ENCODE measurements at places on chromosomes 2 and 18. TPM values are rescaled to one million over a fixed set of nuclear protein-coding genes. Genes with fewer than 3 reads are reported as not detected.

The GAD1 gene
- total RNA-seq: 1.3 TPM

The SALL3 gene
- not detected for total RNA-seq

The LRP2 gene
- total RNA-seq: not detected

The FSHR gene
- not detected for total RNA-seq

The FN1 gene
- total RNA-seq: 83.2 TPM

The NPPC gene
- total RNA-seq: not detected

The NT5DC4 gene
- not detected for total RNA-seq

The RSAD2 gene
- total RNA-seq: 0.53 TPM

The PAX8 gene
- total RNA-seq: not detected

The CAPN13 gene
- total RNA-seq: not detected

The GPAT2 gene
- total RNA-seq: 0.26 TPM

The FOXI3 gene
- total RNA-seq: not detected

The FEV gene
- not detected for total RNA-seq

The CYP27C1 gene
- total RNA-seq: 0.26 TPM

The C2orf78 gene
- total RNA-seq: not detected

The YWHAQ gene
- total RNA-seq: 278 TPM

The RGPD4 gene
- not detected for total RNA-seq

The RNU2-63P gene
- total RNA-seq: 26.9 TPM

The NEUROD1 gene
- total RNA-seq: not detected

The GNAL gene
- total RNA-seq: 8.8 TPM

The SERPINB11 gene
- 1.6 TPM for total RNA-seq

The POTEI gene
- total RNA-seq: not detected

The ANO7 gene
- total RNA-seq: 0.13 TPM

The SFT2D3 gene
- 3.2 TPM for total RNA-seq

The SRSF7 gene
- 115 TPM for total RNA-seq

The IL36RN gene
- total RNA-seq: 1.9 TPM

The SULT1C2 gene
- total RNA-seq: not detected

The LOXHD1 gene
- not detected for total RNA-seq

The SKA1 gene
- total RNA-seq: 0.26 TPM

The CD207 gene
- not detected for total RNA-seq

The HOXD3 gene
- not detected for total RNA-seq

The STAT4 gene
- total RNA-seq: 12.3 TPM

The ATAD2B gene
- 8.7 TPM for total RNA-seq

The EHD3 gene
- 1.6 TPM for total RNA-seq

The LAMA3 gene
- 381 TPM for total RNA-seq

The ATP6V1B1 gene
- total RNA-seq: not detected

The FAM124B gene
- not detected for total RNA-seq

The RFX8 gene
- not detected for total RNA-seq

The TMEFF2 gene
- not detected for total RNA-seq

The PARD6G gene
- 12.4 TPM for total RNA-seq

The KYNU gene
- total RNA-seq: 31.4 TPM

The CD8B2 gene
- not detected for total RNA-seq
